Esophagus mucosa (tissue), 1 donor: ENCODE measurements at places on chromosomes 11 and 22.

GRCh38 chr11:46254133-46254491 is 23.4 kb upstream of the CREB3L1 start:
- ATAC-seq = no peak

DNA sequence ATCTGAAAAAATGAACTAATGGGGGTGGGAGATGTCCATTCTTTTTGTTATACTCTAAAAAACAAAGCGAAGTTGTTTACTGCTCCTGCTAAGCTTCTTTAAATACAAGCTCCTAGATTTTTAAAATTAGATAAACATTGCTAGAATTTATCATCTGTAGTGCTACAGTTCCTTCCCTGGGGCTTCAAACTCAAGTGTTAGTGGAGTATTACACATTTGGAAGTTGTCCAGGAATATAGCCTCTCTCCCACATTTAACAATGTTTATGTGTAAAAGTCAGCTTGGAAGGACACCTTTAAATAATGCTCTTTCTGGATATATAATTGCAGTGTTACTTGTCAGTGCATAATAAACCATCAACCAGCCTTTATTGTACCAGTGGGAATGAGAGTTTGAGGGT is 155.5 kb downstream of the SPON1 start:
- no peak for ATAC-seq

GRCh38 chr11:68053117-68053516 is 14.3 kb downstream of the TCIRG1 start:
- ATAC-seq = no peak

- ATAC-seq = peak; percentile 85
Measured at GRCh38 chr11:10488121-10488933, 33.3 kb downstream of the AMPD3 start.
